ENCODE measurements at places on chromosomes 1 and 21.
A peak's percentile ranks its signal among the peaks of the same experiment; 100 is the strongest.

GRCh38 chr1:234610061-234610665 lies at the start of gene IRF2BP2:
Gene IRF2BP2, minus strand, starts transcription at chr1:234610178. Its CDS starts 684 bp downstream, at chr1:234609494.
- peak; percentile 49 for DNase-seq

DNA sequence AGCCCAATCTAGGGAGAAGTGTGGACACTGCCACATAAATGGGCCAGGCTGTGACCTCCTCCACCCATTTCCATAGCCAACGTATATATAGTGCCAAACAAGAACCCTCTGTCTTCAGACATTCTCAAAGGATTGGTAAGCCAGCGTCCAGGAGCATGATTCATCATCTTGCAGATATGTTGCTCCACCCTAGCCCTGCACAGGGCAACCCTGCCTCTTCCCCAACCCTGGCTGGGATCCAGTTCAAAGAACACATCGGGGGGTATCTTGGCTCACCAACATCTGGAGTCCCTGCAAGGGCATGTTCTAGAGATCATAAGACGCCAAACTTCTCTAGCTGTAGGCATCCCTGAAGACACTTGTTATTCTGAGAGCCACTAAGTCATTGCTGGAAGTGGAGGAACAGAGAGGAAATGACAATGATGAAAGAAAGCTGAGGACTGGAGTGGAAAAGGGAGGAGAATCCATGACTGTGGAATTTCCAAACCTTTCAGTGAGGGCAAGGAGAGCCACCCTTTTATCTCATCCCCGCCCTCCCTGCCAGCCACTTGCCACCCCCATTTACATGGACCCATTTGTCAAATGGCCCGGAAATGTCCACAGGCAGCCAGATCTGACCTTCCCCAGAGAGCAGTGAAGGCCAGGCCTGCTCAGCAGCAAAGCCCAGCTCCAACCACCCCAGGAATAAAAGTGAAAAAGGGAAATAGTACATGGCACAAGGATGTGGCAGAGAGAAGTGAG lies 144.1 kb upstream of the CTTNBP2NL start:
- peak; percentile 91 for DNase-seq

- DNase-seq: no peak
These were observed 45.5 kb upstream of the TACSTD2 start for GRCh38 chr1:58622571-58622970.

GRCh38 chr1:117664314-117664713 lies 58.5 kb downstream of the TENT5C start:
- DNase-seq: no peak

DNA sequence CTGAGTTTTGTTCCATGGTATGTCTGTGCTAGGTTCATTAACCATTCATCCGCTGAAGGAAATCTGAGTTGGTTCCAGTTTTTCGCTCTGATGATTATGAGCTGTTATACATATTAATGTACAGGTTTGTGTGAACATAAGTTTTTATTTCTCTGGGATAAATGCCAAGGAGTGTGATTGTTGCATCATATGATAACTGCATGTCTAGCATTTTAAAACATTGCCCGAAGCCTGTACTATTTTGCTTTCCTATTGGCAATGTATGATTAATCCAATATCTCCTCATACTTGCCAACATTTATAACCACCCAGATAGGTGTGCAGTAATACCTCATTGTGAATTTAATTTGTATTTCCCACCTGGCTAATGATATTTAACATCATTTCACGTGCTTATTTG lies 322.7 kb downstream of the ZNF326 start:
- DNase-seq: no peak

- no peak for DNase-seq
These were observed 17.7 kb downstream of the RGS8 start for GRCh38 chr1:182666706-182667105.

DNA sequence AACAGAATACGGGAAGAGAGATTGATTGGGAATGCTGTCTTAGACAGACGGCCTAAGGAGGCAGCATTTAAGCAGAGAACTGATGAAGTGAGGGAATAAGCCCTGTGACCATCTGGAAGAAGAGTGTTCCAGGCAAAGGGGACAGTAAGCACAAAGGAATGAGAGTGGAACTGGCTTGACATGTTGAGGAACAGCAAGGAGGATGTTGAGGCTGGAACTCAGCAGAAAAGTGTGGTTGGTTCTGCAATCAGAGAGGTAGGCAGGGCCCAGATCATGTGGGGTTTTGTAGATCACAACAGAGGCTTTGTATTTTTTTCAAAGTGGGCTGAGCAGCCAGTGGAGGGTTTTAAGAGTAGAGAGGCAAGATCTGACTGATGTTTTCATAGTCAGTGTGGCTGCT lies 157.4 kb downstream of the DNM3 start:
- no peak for DNase-seq

Measured in NCI-H226 (cell line).